ENCODE measurements at places on chromosomes 11 and 22.

- no peak for DNase-seq
Observed at GRCh38 chr11:108253176-108253575, 30.3 kb downstream of the ATM start.

GRCh38 chr11:30837252-30837651, 251.1 kb upstream of the MPPED2 start:
- no peak for DNase-seq

DNA sequence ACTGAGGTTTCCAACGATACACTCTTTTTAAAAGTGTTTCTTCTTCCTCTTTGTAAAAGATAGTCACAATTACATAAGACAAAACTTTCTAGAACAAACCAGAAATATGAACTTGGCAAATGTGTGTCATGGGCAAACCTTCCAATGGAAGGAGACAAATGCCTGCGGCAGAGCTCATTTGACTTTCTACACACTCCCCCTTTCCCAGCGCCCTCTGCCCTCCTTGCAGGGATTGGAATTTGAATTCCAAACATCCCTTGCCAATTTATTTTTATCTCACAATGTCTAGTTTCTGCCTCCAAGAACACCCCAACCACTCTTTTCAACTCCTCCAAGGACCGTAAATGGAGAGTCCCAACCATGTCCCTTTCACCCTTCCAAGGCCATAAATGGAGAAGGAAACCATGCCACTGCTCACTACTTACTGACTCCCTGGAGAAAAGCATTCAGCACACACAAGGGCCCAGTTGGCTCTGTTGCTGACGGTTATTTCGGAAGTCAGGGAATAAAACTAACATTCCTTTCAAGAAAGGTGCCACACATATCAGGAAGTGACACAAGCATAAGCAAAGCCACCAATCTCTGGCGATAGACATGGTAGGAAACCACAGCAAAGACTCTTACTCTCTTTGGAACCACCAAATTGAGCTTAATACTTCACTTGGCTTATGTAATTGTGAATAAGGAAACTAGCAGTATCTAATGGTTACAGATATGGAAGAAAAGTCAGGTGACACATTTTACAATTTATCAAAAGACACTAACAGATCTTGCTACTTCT, 15.0 kb upstream of the ESAM start:
- DNase-seq: no peak

DNA sequence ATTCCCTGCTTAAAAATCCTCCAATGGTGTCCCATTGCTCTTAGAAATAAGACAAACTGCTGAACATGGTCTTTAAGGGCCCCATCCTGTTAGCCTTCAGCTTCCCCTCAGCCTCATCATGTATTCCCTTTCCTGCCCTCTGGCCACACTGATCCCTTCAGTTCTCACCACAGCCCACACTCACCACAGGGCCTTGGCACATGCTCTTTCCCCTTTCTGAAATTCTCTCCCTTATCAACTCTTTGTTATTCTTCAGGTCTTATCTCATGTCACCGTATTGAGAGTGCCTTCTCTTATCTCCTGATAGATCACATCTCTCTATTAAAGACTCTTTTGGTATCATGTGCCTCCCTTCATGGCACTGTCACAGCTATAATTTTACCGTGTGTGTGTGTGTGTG, 167.8 kb upstream of the MPPED2 start:
- no peak for DNase-seq

DNA sequence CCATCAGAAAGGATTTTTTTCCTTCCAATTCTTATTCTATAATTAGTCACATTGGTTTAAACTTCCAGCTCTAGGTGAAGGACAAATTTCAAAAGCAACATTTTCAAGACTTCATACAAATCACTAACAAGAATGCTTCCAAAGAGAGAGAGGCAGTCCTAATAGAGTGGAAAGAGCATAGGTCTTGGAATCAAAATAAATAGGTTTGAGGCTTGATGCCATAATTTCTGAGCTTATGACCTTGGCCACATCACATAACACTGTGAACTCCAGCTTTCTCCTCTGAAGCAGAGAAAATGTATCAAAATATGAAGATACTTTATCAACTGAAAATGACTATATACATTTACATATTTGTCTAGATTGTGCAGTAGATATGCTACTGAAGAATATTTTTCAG, 246.8 kb downstream of the GRM5 start:
- no peak for DNase-seq

DNA sequence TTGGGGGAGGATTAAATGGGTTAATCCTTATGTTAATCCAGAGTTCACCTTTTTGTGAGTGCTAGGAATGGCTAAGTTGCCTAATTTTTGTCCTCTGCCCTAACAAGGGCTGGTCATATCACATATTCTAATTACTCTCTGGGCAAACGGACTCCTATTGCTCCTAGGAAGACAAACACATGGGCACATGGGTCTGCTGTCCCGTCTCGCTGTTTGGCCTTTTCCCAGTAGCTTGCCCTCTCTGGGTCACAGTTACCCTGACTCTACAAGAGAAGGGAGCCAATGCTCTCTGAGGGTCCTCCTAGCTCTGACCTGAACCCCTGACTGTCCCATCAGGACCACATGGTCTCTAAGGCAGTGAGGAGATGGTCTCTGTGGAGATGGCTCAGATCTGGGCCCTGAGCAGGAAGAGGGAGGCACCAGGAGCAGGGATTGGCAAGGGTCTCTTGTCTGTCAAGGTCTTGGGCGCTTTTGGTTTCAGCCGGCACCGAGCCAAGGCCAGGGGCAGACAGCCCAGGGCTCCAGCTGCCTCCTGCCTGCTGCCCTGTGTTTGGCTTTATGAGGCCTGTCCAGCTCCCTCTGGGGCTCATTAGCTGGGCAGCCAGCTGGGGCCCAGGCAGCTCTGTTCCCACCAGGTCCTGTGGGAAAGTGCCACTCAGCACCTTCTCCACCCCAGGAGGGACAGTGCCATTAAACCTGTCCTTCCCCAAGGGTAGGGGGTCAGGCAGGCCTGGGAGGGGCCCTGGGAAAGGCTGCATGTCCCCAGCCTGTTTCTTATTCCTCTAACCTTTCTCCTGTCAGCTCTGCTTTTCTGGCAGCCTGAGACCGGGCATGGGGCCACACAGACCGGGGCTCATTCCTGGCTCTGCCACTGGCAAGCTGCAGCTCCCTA, 559.9 kb downstream of the MN1 start:
- DNase-seq: no peak

- DNase-seq: no peak
Observed at GRCh38 chr11:16999116-16999515, 15.1 kb downstream of the PLEKHA7 start.

DNA sequence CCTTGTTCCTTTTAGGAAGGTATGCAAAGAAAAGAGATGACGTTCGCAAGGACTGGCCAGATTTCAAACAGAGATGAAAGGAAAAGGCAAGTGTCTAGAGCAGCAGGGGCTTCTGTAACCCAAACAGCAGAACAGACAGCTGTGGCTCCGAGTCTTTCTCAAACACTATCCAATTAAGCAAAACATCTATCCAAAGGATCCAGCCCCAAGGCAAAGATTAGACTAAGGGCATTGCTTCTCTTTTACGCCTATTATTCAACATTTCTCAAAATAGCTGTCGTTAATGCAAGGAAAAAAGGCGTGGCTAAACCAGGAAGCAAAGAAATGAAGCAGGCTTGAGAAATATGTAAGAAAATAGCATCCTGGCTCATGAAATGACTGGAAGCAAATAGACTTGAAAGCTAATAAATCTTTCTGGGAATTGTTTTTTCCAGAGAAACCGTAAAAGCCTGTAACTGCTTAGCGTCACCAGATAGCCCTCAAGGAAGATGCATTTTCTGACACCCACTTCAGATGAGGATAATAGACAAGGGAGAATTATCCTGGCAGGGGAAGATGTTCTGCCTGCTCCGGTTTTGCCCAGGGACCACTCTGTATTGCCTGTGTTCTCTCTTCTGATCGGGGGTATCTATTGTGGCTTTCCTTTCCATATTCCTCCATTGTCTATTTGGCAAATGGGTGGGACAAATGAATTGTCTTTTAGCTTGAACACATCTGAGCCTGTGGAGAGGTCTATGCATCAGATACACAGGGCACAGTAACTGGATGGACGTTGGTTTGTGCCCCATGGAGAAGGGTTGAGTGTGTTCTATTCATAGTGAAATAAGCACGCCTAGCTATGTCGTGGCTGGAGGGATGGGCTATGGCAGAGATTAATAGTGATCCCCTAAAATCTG, 20.2 kb downstream of the C11orf96 start:
- no peak for DNase-seq

GRCh38 chr22:20885557-20886323, 26.9 kb downstream of the SNAP29 start:
- DNase-seq: peak; percentile 87

- no peak for DNase-seq
Observed at GRCh38 chr22:35477911-35478582, 62.6 kb upstream of the RASD2 start.

GRCh38 chr11:58659910-58660570, 37.6 kb downstream of the CNTF start:
- no peak for DNase-seq

- DNase-seq: no peak
Observed at GRCh38 chr11:59573216-59573615, 42.4 kb downstream of the OSBP start.

- peak; percentile 72 for DNase-seq
Observed at GRCh38 chr11:68328374-68329091, 16.1 kb downstream of the LRP5 start.

DNA sequence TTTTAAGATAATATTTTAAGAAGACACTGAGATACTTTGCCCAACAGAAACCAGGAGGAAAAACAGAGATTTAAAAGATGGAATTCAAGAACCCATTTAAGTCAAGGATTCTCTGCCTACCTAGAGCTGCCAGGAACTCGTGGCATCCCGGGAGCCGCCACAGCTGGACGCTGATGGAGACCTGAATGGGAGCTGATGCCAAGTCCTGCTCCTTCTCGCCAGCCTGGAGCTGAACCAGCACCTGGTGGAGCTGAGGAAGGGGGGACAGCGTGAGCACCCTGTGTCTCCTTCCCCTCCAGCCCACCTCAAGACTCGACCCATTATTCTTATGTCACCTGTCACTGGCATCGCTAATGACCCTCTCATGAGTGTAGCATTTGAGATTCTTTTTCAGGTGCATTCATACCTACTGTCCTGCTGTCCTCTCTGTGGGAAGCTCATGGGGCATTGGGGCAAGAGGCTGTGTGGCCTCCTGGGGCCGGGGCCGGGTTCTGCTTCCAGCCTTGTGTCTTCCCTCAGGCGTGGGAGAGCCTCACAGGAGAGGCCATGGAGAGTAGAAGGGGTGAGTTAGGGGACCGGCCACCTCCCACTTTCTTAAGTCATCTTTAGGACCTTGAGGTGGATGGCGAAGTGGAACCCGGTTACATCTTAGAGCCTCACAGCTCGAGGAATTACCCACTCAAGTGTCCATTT, 70.8 kb upstream of the PITPNB start:
- no peak for DNase-seq

DNA sequence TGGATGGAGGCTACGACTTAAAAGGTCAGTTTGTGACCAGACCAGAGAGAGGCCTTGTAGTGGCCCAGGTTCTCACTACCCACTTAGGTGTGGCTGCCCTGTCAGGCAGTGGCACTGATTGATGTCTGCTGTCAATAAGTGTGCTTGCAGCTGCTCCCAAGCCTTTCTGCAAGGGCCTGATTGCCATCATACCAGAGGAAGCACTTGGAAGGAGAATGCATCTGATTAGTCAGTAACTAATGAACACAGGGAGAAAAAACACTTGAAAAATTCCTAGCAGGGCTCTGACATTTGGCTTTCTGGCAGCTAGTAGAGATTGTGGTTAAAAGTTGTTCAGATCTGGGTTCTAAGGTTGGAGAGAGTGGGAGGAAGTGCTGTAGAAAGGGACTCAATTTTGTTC, 107.5 kb downstream of the NAV2 start:
- no peak for DNase-seq

DNA sequence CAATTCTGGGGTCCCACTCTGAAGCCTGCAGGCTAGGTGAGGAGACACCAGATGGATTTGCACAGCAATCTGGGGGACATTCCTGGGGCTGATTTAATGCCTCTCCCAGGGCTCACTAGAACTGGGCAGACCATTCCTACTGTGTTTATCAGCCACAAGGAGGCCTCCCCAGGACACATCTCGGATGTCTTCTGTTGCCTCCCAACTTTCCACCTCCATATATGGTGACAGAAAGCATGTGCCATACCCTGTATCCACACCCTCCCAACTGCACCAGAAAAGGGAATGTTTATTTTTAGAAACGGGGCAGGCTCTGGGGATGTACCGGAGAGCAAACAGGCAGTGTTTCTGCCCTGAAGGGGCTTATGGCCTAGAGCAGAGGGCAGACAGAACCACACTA, 181.8 kb downstream of the CSNK2A3 start:
- DNase-seq: no peak

- no peak for DNase-seq
Observed at GRCh38 chr11:65043881-65044501, 3.0 kb downstream of the SAC3D1 start.

- no peak for DNase-seq
Observed at GRCh38 chr11:76672431-76673175, 2.1 kb upstream of the LRRC32 start.

DNA sequence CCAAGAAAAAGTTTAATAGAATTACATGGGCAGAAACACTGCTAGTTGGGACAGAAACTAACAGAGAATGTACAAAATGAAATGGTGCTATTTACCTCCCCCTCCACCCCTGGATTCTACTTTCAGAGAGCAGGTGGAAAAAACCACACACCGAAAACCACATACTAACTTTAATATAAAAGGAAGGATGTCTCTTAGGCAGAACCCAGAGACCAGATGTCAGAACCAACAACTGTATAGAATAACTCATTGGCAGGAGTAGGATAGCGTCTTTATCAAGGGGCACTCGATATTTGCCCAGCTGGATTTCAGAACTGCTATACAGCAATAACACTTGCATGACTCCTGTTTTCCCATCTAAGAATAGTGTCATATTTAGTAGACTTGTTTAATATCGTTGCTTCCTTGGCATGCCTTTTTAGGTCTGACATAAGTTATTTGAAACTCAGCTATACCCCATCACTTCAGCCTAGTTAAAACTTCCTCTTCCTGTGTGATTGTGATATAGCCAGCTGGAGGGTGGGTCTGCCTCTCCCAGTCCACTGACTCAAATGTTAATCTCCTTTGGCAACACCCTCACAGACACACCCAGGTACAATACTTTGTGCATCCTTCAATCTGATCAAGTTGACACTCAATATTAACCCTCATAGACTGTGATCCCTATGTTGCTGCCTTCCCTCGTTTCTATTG, 1.2 kb downstream of the SLC22A25 start:
- DNase-seq: no peak

DNA sequence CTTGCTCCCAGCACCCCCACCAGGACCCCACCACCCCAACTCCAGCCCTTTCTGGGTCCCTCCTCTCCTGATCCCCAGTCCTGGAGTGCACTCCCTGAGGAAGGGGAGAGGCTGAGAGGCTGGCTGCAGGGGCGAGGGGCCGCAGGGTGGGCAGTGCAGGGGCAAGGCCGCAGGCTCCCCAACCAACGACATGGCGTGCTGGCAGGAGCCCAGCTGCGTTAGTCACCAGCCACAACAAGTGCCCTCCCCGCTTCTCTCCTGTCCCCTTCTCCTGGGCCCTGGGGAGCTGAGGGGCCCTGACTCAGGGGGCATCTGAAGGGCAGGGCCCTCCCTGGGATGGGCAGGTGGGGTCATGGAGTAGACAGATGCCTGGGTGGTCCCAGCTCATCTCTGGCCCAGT, 2.3 kb downstream of the CABP7 start:
- DNase-seq: no peak

- no peak for DNase-seq
Observed at GRCh38 chr11:808427-809286, 1.1 kb upstream of the RPLP2 start.

- DNase-seq: no peak
Observed at GRCh38 chr11:75317446-75318122, 33.9 kb downstream of the ARRB1 start.
